ENCODE measurements at places on chromosomes 11 and 22.

GRCh38 chr22:22047266-22047665, 64.7 kb upstream of the TOP3B start:
- DNase-seq, result no peak

DNA sequence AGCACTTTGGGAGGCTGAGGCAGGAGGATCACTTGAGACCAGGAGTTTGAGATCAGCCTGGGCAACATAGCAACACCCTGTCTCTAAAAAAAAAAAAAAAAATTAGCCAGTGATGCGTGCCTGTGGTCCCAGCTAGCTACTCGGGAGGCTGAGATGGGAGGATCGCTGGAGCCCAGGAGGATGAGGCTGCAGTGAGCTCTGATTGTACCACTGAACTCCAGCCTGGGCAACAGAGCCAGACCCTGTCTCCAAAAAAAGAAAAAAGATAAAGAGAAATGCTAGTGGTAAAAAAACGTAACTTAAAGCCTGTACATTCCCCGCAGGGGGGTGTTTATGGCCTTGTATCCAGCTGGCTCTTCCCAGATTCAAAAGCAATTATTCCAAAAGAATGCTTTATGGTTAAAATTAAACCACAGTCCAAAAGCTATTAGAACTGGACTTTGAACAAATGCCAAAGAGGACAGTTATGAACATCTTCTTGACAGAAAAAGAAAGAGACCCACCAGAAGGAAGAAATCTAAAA, 16.4 kb upstream of the SNX32 start:
- DNase-seq, result no peak

GRCh38 chr11:95242091-95242844, 11.3 kb upstream of the SESN3 start:
- DNase-seq, result no peak

- no peak for DNase-seq
Measured at GRCh38 chr11:104858882-104859775, 39.1 kb downstream of the CASP12 start.

DNA sequence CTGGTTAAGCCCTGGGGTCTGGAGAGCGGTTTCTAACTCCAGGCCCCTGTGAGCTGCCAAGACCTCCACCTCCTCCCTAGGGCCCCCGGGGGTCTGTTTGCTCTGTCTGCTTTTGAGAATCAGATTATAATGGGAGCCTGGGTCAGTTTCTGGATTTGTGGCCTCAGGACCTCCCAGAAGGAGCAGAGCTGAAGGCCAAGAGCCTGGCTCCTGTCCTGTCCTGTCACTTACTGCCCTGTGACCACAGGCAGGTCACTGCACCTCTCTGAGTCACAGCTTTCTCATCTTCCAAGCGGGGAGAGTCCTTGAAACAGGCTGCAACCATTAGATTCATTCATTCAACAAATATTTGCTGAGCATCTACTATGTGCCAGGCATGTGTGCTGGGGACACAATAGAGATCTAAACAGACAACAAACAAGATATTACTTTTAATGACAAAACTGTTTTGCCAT, 87.3 kb upstream of the FGF3 start:
- DNase-seq, result no peak

DNA sequence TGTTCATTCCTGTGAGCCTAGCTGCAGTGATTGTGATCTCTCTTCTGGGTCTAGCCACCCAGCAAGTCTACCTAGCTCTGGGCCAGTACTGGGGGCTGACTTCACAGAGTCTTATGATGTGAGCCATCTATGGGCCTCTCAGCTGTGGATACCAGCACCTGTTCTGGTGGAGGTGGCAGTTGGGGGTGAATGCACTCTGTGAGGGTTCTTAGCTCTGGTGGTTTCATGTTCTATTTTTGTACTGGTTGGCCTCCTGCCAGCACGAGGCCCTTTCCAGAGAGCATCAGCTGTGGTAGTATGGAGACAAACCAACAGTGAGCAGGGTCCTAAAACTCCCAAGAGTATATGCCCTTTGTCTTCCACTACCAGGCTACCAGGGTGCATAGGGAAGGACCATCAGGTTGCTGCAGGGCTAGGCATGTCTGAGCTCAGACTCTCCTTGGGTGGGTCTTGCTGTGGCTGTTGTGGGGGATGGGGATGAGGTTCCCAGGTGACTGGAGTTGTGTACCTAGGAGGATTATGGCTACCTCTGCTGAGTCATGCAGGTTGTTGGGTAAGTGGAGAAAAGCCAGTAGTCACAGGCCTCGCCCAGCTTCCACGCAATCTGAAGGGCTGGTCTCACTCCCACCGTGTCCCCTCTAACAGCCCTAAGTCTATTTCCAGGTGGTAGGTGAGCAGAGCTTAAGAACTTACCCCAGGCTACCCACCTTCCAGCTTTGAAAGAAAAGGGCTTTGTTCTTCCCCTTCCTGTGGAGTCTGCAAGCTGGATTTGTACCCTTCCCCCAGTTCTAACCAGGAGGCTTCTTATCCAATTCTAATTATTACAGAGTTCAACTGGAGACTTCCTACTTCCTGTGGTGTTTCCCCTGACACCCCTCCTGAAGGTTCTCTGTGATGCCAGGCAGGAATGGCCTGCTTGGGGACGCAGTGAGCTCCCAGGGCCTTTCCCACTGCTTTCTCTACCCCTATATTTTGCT, 250.7 kb downstream of the LUZP2 start:
- no peak for DNase-seq

- no peak for DNase-seq
Measured at GRCh38 chr22:19822301-19823117, 32.2 kb downstream of the GNB1L start.

DNA sequence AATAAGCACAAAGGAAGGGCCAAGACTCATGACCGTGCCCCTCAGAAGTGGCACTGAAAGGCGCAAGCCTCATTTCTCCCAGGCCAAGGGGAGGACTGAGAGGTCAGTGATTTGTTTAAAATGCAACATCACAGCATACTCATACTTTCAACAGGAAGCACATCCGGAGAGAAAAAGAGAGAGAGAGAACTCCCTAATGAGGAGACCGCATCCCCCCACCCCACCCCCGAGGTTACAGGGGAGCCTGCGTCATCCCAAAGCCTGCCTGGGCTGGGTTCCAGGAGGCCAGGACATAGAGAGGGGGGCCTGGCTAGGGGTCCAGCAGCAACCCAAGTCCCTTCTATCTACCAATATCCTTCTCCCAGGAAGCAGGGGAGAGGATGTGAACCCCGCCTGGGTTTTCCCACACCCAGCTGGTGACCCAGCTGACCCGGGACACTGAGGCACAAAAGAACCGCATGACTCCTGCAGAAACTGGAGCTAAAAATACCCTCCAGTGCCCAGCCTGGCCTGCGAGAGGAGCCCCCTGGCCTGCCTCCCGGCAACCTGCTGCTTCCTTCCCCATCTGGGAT, 3.8 kb downstream of the CSNK1E start:
- no peak for DNase-seq

- DNase-seq, result no peak
Measured at GRCh38 chr11:57815476-57815875, 53.9 kb downstream of the CTNND1 start.

GRCh38 chr11:20854215-20854955, 185.0 kb downstream of the NELL1 start:
- DNase-seq, result no peak

- DNase-seq, result no peak
Measured at GRCh38 chr11:95154514-95154913, 64.9 kb downstream of the ENDOD1 start.

DNA sequence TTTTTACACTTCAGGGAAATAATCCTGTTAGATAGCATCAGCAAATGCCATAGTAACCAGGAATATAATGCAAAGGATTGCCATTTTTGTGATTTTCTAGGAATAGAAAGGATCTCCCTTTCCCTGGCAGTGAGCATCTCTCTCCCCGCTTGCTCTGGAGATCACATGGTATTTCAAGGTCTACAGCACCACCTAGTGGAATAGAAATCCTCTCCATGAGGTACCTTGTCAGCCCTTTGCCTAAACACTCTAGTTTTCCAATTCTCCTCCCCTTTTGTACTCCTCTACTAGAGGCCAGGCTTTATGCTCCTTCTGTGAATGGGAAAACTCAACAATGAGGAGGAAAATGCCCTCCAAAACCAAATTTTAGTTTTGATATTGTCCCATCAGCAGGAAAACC, 78.4 kb downstream of the XRRA1 start:
- no peak for DNase-seq

- DNase-seq, result no peak
Measured at GRCh38 chr11:14676068-14676467, 32.5 kb downstream of the PDE3B start.

DNA sequence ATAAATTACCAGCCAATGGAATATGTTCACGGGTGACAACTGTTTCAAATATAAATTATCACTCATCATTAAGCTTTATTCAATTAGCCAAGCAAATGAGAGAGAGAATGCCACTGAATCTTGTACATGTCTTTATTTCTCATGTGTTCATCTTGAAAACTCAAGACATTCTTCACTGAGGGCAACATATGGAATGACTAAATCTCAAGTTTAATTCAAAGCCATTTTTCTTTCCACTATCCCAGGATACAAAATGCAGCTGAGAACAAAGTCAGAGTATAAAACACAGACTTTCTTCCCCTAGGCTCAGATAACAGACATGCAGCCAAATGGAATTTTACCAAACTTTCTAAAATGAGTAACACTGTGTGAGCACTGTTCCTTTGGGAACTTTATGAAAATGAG, 12.1 kb upstream of the BBOX1 start:
- no peak for DNase-seq

GRCh38 chr11:70532066-70532440, 133.7 kb downstream of the CTTN start:
- DNase-seq, result no peak

GRCh38 chr11:44709966-44710365, 16.8 kb upstream of the TSPAN18 start:
- no peak for DNase-seq

- no peak for DNase-seq
Measured at GRCh38 chr11:63919267-63920125, 2.5 kb upstream of the RCOR2 start.

DNA sequence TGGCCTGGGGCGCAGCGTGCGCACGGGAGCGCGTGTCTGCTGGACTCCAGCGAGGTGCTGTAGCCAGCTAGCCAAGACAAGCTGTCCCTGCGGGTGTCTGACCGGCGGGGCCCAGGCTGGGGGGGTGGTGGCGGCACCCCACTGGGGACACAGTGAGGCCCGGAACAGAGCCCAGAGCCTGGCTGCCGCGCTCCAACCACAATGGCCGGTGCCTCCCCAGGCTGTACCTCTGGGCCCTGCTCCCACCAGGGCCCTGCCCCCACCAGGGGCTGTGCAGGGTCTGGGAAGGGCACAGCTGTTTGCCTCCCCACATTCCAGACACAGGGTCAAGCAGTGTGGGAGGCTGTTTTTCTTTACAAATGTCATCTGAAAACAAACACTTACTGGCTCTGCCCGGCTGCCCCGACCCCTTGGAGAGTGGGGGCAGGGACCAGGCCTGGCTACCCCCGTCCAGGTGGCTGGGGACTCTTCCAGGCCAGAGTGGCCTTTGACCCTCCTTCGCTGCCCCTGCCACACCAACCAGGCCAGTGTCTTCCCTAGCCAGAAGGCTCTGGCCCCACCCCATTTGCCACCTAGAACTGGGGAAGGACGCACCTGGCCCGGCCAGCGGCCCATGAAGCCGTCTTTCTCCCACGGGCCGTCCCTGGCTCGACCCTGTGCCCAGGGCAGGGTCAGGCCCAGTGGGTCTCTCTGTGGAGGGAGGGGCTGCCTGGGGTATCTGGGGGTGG, 14.6 kb downstream of the H19 start:
- no peak for DNase-seq

GRCh38 chr11:85791409-85791990, 19.4 kb downstream of the SYTL2 start:
- no peak for DNase-seq

- no peak for DNase-seq
Measured at GRCh38 chr11:69122630-69123431, 32.9 kb upstream of the SMIM38 start.

DNA sequence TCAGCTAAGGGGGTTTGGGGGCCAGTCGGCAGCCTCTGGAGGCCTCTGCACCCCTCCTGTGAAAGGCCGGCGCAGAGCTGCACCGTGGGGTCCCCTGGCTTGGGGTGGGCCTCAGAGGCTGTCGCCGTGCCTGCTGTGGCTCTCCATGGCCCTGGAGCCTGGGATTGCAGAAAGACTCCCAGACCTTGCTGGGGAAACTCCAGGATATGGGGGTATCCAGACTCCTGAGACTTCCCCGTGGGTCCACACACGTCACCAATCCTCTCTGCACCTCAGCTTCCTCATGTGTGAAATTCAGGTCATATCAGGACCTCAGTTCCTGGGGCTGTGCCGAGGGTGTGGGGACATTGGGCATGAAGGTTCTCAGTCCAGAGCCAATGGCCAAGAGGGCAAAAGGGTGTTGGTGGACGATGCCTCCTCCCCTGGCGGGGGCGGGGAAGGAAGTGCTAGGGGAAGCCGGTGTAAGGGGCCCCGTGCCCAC, 97.1 kb downstream of the KCNQ1 start:
- DNase-seq, result no peak

DNA sequence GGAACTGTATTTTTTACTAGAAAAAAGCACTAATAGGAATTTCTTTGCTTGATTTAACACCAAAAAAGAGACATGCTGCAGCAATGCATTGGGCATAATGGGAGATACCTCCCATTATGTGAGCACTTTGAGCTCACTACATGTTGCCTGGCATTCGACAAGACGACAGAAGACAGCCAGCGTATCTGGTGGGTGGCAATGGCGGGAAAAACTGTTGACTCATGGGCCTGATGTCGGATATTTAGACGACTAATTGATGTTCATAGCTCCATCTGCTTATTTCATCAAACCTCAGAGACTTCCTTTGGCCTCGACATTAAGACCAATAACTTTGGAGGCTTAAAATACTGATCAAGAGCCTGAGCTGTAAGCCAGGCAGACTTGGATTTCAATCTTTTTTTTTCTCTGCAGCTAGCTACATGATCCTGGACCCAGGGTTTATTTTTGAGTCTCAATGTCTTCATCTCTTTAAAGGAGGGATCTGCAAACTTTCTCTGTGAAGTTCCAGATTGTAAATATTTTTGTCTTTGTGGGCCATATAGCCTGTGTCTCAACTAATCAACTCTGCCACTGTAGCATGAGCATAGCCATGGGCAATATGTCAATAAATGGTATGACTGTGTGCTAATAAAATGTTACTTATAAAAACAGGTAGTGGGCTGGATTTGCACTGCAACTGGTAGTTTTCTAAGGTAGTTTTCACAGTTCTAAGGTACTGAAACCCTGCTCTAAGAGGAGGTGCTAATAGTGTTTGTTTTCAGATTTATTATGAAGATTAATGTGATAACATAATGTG, 375.1 kb downstream of the METTL15 start:
- no peak for DNase-seq

- DNase-seq, result no peak
Measured at GRCh38 chr22:17120711-17121232, 388 bp downstream of the TMEM121B start.
